CD8-positive, alpha-beta T cell (primary cell): ENCODE measurements at places on chromosomes 5 and 9.

GRCh38 chr9:2622461-2623287, 1.1 kb downstream of the VLDLR start:
- peak; percentile 20 for DNase-seq

DNA sequence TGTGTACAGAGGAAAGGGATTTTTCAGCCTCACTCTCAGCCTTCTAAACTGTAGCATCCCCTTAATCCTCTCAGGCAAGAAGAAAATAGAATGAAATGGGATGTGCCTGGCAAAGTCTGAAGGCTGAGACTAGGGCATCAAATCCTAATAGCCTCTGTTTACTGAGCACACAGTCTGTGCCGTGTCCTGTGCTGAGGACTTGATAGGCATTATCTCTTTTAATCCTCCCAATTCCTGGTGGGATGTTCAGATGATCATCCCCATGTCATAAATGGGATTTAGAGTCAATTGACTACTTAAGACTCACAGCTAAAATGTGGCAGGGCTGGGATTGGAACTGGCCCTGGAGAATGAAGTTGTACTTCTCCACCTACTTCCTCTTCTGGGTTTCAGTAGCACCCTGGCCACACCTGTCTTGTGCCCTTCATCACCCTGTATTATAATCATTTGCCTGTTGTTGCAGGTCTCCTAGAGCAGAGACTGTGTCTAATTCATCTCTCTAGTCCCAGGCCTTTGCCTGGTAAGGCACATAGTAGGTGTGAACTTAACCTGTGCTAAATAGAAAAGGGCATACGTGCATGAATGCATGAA, 81.0 kb downstream of the WWC1 start:
- DNase-seq = no peak

DNA sequence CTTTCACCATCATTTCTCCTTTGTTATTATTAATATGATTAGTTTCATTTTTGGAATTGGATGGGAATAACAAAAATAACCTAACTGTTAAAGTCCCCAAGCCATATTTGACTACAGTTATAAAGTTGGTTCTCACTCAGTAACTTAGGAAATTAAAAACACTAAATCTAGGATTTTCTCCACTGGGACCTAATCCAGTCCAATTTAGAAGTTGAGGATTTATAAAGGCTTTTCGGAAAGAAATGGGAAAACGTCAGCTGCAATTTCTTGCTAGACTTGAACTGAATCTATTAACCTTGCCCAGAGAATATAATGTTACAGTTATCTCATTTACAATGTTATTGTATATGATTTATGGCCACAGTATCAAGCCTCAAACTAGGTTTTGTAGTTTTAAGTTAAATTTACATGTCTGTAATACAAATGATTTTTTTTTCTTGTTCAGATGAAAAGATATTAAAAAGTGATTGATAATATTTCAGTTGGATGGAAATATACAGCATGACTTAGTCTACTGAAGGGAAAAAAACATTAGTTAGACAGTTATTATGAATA, 524.3 kb upstream of the GRAMD2B start:
- DNase-seq = no peak

DNA sequence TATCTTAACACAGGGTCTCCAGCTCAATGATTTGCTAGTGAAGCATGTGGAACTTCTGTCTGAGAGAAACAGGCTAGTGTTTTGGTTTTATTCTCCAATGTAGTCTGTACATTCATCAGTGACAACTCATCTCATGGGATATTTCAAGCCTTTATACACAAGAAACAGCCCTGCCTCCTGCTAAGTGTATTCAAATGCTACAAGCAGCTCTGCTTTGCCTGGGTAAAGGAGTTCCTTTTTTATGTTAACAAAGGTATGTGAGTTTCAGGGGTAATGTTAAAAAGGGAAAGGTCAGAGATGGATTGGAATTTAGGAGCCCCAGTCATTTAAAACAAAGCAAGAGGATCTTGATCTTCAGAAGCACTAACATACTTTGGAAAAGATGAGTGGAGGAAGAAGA, 498.7 kb downstream of the ISL1 start:
- no peak for DNase-seq

- DNase-seq = peak; percentile 36
These were observed 32.6 kb upstream of the TMOD1 start for GRCh38 chr9:97468658-97469448.

- no peak for DNase-seq
These were observed 369 bp downstream of the OCLN start for GRCh38 chr5:69492923-69493395.

DNA sequence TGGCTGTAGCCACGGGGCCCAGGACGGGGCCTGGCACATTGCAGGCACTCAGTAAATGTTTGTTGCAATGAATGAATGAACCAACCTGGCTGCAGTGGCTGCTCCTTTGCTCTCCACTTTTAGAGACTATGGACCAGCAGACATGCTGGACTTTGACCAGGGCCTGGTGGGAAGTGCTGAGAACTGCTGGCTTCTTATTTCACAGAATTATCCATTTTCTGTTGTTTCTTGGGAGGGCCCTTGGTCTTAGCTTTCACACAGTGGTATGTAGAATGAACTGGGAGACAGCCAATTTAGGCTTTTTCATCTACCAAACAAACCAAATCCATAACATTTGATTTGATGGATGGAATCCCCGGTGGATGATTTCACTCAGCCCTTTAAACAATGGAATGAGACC, 78.0 kb upstream of the LHFPL2 start:
- DNase-seq = no peak

DNA sequence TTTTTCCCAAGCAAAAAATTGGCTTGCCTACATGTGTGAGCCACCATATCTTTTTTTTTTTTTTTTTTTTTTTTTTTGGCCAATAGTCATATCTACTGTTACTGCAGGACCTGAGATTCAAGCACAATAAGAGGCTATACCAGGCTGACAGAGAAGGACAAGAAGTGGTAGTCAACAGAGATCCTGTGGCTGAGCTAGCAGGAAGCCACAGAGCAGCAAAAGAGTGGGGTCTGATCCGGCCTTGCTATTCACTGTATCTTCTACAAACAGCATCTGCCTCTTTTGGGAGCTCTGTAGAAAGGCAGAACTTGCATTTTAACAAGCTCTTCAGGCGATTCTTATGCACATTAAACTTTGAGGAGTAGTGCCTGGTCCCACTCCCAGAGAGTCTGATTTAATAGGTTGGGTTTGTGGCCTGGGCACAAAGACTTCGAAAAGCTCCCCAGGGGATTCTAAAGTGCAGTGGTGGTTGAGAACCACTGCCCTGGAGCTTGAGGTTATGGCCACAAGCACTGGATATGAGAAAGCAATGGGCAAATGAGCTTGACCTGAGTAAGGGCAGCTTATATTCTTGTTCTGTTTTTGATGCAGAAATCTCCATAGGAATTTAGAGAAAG, 162.8 kb downstream of the PIK3R1 start:
- DNase-seq = no peak

- no peak for DNase-seq
These were observed 49.8 kb downstream of the ROR2 start for GRCh38 chr9:91900055-91900796.

GRCh38 chr5:26538226-26538625, 500.2 kb downstream of the CDH9 start:
- no peak for DNase-seq

DNA sequence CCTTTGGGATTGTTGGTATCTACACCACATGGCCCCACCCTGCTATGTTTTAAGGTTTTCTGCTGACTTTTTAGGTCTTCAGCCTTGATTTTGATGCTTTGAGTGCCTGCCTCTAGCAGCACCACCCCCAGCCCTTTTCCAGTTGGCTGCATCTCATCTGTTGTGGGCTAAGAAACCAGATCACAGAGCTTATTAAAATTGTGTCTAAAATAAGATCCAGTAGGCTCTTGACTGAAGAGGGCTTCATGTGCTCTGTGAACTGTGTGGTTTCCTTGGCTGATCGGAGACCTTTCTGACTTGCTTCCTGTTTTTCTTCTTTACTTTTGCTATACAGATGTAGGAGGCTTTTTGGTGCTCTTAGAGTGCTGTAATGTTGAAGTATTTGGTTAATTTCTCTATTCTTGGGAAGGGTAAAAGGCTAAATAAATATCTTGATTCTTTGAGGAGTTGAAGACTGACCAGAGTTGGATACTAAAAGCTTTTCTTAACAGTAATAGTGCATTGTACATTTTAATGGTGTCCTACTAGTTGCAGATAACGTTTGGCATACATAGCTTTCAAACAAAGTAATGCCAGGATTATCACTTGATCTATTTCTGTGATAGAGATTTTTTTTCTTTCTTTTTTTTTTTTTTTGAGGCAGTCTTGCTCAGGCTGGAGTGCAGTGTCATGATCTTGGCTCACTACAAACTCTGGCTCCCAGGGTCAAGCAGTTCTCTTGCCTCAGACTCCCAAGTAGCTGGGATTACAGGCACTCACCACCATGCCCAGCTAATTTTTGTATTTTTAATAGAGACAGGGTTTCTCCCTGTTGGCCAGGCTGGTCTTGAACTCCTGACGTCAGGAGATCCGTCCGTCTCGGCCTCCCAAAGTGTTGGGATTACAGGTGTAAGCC, 4.5 kb downstream of the UBE2D2 start:
- DNase-seq = peak; percentile 66

DNA sequence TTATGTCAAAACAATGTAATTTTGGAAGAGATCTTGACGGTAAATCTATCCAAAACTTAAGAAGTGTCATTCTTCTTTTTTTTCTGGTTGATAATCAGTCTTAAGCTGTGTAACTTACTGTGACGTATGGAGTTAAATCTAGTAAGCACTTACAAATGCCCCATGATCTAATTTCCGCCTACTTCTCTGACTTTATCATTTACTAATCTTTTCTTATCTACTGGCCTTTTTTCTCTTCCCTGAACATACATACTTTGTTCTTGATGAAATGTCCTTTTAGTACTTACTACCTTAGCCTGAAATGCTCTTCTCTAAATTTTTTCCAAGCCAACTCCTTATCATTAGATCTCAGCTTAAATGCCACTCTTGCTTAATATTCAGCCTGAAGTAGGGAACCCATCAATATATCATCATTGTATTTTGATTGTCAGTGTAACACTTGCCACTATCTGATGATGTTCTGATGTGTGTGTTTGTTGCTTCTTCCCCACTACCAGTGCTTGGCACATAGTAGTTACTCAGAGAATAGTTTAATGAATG, 27.6 kb downstream of the AP3S1 start:
- DNase-seq = no peak

DNA sequence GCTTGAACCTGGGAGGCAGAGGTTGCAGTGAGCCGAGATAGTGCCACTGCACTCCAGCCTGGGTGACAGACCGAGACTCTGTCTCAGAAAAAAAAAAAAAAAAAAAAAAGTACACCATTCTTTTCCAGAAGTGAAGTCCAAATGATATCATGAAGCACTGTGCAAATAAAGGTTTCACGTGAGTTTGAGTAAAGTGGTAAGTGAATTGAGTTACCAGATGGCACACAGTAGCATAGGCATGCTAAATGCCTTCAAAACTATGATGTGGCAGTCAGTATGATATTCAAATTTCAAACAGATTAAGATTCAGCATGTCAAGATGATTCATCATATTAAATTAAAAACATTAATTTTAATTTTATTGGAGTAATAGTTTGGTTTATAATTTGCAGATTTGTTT, 195.2 kb downstream of the TAF11L14 start:
- DNase-seq = no peak

DNA sequence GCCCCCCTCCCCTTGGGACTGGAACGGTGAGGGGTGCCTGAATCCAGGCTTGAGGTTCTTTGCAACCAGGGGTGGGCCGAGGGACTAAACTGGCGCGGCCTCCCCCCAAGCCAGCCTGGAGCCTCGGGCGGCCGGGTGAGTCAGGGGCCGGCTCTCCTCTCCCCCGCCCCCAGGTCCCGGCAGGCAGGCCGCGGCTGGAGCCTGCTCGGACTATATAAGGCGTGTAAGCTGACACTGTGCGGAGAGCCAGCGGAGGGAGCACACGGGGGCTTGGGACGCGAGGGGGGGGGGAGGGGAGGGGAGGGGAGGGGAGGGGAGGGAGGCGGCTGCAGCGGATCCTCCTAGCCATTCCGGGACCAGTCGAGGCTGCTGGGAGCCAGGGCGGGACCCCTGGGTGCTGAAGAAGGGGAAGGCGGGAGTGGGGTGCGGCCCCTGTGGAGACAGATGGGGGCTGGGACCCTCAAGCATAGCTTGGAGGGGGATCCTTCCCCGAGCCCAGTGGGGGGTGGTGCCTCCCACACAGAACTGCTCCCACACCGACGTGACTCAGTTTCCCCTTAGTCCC, 595 bp downstream of the PDLIM7 start:
- no peak for DNase-seq

DNA sequence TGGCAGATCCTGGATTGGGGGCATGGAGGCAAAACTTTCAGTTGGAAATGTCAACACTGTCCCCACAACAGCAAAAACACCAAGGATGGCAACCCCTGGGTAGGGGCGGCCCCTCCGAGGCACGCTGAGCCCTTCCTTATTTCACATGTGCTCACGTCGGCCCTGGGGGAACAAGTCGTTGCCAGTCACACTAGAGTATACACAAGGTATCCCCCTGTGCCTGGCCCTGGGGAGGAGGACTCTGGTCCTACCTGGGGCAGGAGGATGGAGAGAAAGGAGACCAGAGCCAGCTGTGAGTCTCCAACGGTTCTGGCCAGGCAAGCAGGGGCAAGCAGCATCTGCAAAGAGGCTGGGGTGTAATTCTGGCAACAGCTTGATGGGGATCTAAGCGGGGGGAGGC, 126.9 kb upstream of the FOXD4L5 start:
- no peak for DNase-seq

DNA sequence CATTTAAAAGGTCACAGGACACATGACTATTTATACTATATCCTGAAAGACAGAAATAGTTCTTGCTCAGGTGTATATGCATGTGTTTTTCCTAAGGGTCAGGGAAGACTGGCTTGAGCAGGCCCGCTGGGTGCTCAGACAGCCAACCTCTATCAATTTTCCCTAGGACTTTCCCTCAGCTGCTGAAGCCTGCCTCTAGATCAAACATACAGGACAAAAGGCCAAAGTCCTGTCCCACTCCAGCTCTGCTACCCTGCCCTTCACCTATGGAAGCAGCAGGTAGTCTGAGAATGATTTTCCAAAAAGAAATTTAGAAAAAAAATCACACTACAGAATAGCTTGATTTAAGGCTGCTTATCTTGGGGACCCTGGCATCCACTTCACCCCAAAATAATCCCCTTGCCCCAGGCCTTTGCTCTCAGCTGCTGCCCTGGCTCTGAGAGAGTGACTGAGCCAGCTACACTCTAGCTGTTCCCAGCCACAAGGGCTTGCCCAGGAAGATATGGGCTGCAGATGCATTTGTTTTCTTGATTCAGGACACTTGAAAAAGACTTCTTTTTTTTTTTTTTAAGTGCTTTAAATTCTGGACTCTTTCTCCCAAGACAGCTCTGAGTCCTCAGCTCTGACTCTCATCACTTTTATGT, 42.5 kb downstream of the KLHL3 start:
- DNase-seq = no peak

DNA sequence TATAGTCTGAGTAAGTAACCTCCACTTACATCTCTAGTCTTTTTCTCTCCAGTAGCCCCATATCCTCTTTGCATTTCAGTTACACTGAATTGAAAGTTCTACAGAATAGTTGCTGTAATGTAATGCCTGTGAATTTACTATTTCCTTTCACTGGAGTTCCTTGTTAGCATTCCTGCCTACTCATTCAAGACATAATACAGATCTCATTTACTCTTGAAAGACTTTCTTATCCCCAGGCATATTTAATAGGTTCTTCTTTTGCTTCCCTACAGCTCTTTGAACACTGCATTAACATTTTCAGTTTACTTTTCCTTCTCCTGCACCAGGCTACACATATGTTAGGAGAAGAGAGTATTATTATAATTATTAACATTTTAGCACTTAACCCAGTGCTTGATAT, 87.6 kb upstream of the OR13F1 start:
- no peak for DNase-seq
